ENCODE measurements at places on chromosomes 16 and 17.

GRCh38 chr17:80855948-80856862, 135.4 kb upstream of the CHMP6 start:
- DNase-seq: peak; percentile 89

GRCh38 chr17:27339836-27340550, 46.1 kb downstream of the WSB1 start:
- DNase-seq: peak; percentile 34

DNA sequence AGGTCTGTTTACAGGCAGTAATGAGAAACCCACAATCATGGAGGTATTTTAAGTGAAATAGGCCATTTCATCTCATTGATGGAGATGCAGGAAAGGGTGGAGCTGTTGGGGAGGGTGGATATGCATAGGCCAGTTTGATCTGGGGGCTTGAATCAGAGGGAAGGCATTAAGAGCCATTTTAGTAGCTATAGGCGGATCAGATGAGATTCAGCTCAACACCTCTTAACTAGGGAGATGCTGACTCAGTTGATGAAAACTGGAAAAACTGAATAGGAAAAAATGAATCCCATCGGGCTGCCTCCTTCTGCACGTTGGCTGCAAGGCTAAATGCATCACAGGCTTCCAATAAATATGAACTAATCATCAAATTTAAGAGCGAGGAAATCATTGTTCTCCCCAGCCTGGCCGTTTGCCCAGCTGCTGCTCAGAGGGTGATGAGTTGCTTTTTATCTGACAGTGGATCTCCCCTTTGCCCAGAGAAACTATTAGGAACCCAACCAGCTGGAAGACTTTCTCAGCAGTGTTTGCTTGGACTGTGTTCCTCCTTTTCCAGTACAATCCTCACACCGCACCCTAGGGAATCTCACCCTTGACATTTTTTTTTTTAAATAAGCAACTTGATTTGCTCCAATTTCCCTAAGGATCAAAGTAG, 149.6 kb downstream of the SOX9 start:
- DNase-seq: no peak

- no peak for DNase-seq
Measured at GRCh38 chr17:179066-179432, 2.4 kb downstream of the DOC2B start.

GRCh38 chr17:62588109-62588508, 39.4 kb upstream of the MRC2 start:
- no peak for DNase-seq

GRCh38 chr17:75825149-75825552, 19.1 kb downstream of the UNC13D start:
- no peak for DNase-seq

DNA sequence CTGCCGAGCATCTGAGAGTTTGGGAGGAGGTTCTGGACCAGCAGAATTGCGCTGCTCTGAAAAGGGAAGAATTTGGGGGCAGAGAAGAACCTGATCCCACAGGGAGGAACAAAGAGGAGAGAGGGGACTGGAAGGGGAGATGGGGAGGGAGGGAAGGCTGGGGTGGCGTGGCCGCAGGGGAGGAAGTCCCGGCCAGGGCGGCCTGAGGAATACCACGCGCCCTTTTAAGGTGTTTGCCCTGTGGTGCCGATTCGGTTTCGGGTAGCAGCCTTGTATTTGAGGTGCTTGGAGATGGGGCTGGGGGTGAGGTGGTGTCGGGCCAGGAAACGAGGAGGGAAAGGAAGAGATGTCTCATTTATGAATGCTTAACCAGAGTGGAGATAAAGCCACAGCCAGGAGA, 51.3 kb downstream of the AKAP1 start:
- DNase-seq: no peak

GRCh38 chr16:13093661-13094060, 192.3 kb downstream of the SHISA9 start:
- DNase-seq: no peak

GRCh38 chr16:46929378-46930332, 43.8 kb downstream of the DNAJA2 start:
- DNase-seq: peak; percentile 57

DNA sequence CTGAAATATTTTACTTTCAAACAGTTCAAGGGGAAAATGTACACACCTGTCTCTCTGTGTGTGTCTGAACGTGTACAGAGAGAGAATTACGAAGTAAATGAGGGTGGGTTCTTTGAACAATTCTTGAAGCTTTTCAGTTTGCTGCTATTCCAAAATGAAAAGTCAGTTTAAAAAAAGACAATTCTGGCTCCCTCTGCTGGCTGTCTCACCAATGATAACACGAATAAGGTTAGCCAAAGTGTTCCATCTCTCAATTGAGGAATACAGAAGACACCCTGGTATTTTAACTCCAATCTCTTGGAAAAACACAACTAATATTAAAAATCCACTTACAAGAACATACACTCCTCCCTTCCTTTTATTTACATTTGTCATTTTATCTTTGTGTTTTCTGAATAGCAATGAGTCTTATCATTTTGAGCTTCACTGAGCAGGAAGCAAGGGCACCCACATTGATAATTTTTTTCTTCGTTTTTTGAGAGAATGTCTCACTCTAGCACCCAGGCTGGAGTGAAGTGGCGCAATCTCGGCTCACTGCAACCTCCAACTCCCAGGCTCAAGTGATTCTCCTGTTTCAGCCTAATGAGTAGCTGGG, 20.5 kb downstream of the EFTUD2 start:
- peak; percentile 20 for DNase-seq

- DNase-seq: no peak
Measured at GRCh38 chr17:72120642-72121163, at the start of gene SOX9. Gene SOX9 (plus strand): TSS chr17:72121020. CDS start chr17:72121392, 372 bp downstream.

- DNase-seq: no peak
Measured at GRCh38 chr17:45907750-45908395, 13.5 kb downstream of the MAPT start.

DNA sequence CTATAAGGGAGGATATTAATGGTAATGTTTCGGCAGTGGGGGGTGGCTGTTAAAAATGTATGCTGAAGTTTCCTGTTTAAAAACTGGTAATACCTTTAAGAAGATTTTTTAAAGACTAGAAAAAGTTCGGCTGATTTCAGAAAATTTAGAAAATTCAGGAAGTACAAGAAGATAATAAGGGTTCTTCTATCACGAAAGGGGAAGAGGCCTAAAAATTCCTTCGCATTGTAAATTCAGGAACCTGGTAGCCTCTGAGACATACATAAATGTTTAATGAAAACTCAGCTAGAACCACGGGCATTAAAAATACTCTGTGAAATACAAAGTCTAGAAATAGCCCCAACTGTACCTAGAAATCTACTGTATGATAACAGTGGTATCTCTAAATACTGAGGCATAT, 181.2 kb downstream of the PARN start:
- no peak for DNase-seq

DNA sequence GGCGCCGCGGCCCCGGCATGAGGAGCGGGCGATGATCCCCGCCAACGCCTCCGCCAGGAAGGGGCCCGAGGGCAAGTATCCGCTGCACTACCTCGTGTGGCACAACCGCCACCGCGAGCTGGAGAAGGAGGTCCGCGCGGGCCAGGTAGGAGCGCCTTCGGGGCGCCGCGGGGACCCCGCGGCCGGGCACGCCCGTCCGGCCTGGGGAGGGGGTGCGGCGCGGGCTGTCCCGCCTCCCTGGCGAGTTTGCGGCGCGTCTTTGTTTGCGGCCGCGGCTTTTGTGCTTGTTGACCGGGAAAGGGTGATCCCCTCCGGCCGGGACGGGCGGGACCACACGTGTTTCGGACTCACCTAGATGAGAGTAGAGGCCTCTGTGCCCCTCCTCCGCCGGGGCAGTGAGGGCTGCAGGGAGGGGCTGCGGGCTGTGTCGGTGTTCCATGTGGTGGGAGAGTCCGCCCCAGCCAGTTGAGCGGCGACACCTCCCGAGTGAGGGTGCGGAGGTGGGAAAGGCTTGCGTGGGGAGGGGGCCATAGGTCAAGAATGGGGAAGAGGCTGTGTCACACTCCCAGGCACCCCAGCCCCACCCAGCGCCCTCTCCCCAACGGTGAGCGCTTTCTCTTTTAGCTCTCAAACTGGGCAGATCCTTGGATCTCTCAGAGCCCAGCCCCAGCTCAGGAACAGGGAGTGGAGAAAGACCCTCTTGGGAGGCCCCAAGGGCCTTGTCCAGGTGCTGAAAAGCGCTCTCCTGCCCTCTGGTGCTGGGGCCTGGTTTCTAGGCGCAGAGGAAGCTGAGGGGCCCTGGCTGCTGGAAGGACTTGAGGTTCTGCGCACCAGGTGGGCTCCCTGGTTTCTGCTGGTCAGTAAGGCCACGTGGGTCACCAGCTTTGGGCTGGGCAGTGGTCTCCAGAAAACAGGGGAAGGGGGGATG, 923 bp downstream of the ANKRD13B start:
- DNase-seq: peak; percentile 38

DNA sequence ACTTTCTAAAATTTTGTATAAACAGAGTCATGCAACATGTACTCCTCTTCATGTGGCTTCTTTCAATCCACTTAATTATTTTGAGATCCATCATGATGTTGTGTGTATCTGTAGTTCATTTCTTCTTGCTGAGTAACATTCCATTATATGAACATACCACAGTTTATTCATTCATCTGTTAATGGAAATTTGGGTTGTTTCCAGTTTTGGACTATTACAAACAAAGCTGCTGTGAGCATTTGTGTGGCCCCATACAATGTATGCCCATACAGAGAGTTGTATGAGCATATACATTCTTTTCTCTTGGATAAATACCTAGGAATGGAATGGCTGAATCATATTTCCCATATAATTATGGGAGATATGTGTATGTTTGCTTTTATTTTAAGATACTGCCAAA, 85.6 kb downstream of the CLEC16A start:
- DNase-seq: no peak

DNA sequence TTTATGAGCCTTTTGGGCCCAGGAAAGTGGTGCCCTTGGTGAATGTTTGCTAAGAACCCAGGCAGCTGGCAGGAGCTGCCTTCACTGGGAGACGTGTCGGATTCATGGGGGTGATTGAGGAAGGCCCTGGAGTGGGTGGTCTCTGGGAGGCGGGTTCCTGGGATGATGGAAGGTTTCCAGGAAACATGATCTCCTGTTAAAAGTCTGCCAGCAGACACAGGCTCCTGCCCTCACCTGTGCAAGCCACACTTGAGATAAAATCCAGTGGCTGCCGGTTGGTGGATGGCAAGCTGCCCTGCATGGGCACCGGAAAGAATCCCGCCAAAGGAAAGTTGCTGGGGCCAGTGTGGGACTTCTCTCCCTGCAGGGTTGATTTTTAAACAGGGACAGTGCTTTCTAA, 189.0 kb upstream of the CIBAR2 start:
- no peak for DNase-seq

DNA sequence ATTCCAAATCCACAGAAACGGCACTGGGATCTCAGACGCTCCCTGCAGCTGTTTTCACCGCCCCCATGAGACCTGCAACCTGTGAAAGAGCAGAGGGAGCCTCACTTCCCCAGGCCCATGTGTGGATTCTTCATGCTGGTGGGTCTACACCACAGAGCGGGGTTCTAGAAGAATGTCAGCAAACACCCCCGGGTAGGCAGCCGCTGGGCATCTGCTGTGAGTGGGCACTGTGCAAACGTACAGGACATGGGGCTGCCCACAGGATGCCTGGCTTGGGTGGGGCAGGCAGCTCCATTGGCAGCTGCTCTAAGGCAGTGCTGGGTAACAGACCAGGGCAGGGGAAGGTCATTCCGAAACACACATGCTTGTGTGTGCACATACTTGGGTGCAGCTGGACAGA, 174.9 kb downstream of the RBFOX3 start:
- no peak for DNase-seq

DNA sequence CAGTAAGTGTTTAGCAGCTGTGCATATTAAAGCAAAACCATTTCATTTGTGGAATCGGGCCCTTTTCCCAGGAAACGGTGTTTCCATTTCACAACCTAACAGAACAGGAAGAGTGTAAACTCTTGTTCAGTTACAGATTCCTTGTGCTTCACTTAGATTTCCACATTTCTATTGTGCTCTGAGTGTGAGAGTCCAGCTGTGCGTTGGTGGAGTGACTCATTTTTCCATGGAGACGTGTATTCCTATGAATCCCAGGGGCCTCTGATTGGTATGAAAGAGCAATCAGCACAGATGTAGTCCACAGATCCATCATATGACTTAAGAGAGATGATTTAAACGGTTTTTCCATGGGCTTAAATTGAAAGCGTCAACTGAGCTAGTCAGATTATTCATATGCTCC, 13.3 kb upstream of the CAVIN1 start:
- no peak for DNase-seq

- no peak for DNase-seq
Measured at GRCh38 chr16:529012-529575, 1.6 kb downstream of the CAPN15 start.

- no peak for DNase-seq
Measured at GRCh38 chr16:2087748-2088631, 40.2 kb downstream of the TSC2 start.

DNA sequence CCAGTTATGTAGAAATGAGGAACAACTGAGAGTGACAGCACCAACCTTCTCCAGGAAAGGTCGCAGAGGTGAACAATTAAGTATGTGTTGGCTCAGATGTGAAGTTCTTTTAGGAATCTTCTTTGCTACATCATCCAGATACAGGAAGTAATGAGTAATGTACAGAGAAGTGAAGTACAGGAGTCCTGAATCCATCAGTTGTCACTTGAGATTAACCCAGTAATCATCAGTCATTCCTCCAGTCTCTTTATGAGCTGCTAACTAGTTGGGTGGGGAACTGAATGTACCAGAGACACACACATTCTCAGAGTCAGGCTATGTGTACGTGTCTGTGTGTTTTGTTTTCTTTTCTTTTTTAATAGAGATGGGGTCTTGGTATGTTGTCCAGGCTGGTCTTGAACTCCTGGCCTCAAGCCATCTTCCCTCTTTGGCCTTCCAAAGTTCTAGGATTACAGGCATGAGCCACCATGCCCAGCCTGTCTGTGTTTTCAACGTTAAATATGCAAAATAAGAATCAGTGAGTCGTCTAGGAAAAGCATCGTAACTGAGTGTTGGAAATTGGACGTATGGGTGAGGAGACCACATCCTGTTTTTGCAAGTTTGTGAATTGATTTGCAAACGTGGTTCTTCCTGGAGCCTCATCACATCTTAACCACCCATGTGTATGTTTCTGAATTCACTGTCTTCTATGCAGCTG, 19.9 kb downstream of the ZNF200 start:
- DNase-seq: no peak

- DNase-seq: no peak
Measured at GRCh38 chr16:68363658-68364521, 53.1 kb downstream of the PRMT7 start.

- no peak for DNase-seq
Measured at GRCh38 chr17:7233701-7234082, 625 bp downstream of the DVL2 start.

- no peak for DNase-seq
Measured at GRCh38 chr17:57587193-57587969, 157.7 kb downstream of the CCDC182 start.

- DNase-seq: peak; percentile 57
Measured at GRCh38 chr17:7307686-7308624, 527 bp downstream of the EIF5A start.

- no peak for DNase-seq
Measured at GRCh38 chr17:4599505-4600281, 15.4 kb downstream of the SMTNL2 start.

- DNase-seq: no peak
Measured at GRCh38 chr16:55250701-55251100, 73.3 kb upstream of the IRX6 start.

Data from activated naive CD4-positive, alpha-beta T cell treated with anti-CD3 and anti-CD28 coated beads, Interleukin-2, amount 50 U/mL, for 16 hours (primary cell).